ENCODE measurements at places on chromosomes 3 and 15. TPM values are rescaled to one million over a fixed set of nuclear protein-coding genes. Genes with fewer than 3 reads are reported as not detected.
A peak's percentile ranks its signal among the peaks of the same experiment; 100 is the strongest.

Gene FAM43A
- 14.1 TPM for total RNA-seq

Gene UROC1
- not detected for total RNA-seq

Gene ZIC1
- not detected for total RNA-seq

Gene C3orf33
- 5.7 TPM for total RNA-seq

Gene NGRN
- total RNA-seq = 67.2 TPM

Gene TLR9
- not detected for total RNA-seq

Gene MYEF2
- 5.1 TPM for total RNA-seq

DNA sequence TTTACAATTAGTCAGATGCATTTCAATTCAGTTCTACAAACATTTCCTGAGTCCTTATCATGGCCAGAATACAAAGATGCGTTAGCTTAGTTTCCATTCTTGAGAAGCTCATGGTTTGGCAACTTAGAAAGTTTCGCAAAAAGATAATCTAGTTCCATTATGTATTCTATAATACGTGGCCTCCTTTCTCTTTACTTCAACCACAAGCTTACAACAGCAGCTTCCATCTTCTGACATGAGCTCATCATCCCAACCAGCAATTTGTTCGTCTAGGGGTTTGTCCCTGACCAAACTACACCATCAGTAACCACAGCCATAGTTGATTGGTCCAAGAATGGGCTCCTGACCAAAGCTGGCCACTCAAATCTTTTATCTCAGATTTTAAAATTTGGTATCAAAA lies 267.6 kb upstream of the TBC1D5 start:
- no peak for DNase-seq

- DNase-seq = peak; percentile 12
These were observed 546.9 kb downstream of the RBMS3 start for GRCh38 chr3:29827756-29828155.

- no peak for DNase-seq
These were observed 19.9 kb downstream of the RBP2 start for GRCh38 chr3:139456386-139456785.

DNA sequence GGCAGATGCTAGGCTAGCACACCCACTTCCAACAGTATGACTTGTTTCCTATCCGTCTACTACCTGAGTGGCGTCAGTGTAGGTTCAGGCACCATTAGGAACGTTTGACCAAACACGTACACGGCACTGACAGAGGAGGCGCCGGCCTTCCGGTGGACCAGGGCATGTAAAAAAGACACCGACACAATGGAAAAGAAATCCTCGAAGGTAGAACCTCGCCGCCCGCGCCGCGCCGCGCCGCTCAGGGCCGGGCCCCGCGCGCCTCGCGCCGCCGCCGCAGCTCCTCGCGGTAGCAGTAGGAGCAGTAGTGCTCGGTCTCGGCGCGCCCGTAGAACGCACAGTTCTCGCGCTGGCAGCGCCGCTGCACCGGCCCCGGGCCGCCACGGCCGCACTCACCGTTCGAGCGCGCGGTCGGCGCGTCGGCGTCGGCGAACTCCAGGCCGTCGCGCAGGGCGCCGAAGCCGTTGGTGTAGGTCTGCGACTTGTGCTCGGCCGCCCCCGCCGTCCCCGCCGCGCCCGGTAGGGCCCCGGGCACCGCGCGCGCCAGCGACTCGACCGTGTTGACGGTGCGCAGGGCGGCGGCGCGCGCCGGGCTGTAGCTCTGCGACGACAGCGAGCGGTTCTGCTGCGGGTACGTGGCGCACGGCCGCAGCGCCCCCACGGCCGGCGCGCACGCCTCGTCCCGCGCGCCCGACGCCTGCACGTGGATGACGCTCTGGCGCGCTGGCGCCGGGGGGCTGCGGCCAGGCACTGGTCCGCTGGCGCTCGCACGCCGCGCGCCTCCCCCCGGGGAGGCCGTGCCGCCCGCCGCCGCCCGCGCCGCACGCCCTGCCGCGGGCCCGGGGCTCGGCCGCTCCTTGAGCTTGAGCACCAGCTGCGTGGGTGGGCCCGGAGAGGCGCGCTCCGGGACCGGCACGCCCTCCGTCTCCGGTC lies 156.7 kb downstream of the KLF13 start:
- no peak for DNase-seq

DNA sequence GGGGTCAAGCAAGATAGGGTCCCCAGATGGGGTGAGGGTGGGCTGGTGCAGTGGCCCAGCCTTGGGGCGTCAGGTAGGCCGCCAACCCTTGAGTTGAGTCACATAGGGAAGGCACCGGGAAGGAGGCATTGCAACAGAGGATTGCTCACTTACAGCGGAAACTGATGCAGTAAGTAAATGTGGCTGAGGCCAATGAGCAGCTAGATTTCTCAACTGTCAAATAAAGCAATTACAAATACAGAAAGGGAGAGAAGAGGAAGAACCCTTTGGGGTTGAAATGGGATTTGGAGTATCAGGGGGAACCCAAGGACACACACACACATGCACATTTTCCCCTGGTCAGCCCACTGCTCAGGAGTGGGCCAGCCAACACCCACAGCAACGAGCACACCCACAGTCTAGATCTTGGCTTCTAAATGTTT lies 44.0 kb downstream of the CHSY1 start:
- DNase-seq = peak; percentile 81

DNA sequence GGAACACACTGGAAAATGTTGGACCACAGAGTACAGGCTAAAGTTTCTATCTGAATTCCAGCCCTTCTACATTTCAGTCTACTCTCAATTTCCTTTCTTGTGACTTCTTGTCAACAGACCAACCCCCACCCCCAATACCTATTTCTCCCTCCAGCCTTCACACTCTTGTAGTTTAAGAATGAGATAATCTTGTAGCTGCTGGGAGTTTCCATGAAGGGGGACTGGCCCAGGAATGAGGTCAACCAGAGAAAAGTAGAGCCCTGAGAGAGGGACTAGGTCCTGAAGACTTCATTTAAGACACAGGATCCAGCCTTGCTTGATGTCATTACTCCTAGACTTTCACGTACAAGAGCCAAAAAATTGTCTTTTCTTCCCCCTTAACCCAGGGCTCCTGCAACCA lies 29.5 kb upstream of the FAM107A start:
- no peak for DNase-seq

- DNase-seq = no peak
These were observed 48.7 kb downstream of the NBEAL2 start for GRCh38 chr3:47028146-47028545.

Measured in fibroblast of the aortic adventitia (primary cell).